NCI-H526 treated with DMSO at 0.1 percent for 48 hours (cell line): ENCODE measurements at places on chromosomes 16 and 17.
A peak's percentile ranks its signal among the peaks of the same experiment; 100 is the strongest.

GRCh38 chr16:85555719-85556455 is 57.2 kb upstream of the GSE1 start:
- DNase-seq: peak; percentile 60

DNA sequence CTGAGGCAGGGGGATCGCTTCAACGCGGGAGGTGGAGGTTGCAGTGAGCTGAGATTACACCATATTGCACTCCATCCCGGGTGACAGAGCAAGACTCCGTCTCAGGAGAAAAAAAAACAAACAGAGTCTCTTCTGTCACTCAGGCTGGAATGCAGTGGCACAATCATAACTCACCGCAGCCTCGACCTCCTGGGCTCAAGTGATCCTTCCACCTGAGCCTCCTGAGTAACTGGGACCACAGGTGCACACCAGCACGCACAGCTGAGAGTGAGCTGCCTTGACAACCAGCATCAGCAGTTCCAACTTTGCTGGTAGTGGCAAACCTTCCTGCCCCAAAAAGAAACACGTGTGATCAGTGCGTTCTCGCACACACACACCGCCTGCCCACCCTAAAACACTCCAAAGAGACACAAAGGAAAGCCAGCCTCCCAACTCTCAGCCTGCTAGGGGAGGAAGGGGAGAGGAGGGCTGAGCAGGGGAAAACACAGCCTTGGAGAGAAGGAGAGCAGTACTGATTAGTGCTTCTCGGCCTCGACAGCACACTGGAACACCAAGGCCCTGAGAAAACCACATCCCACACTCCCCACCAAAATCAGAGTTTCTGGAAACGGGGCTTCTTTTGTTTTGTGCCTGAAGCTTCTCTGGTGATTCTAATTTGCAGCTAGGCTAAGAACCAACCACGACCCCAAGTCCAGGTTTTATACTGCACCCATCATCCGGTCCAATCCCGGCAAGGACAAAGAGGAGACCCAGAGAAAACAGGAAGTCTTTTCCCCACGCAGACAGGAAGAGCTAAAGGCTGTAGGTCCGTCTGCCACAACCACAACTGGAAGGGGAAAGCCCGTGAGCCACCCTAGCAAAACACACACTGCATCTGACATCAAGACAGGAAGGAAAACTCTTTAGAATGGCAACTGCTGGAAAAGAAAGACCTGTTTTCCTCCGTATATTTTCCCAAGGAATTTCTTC is 28.8 kb downstream of the ZCCHC14 start:
- no peak for DNase-seq

GRCh38 chr16:85056211-85056748 is 28.7 kb downstream of the KIAA0513 start:
- DNase-seq: no peak

- DNase-seq: peak; percentile 0
Observed at GRCh38 chr17:5508810-5509209, 22.4 kb downstream of the MIS12 start.

DNA sequence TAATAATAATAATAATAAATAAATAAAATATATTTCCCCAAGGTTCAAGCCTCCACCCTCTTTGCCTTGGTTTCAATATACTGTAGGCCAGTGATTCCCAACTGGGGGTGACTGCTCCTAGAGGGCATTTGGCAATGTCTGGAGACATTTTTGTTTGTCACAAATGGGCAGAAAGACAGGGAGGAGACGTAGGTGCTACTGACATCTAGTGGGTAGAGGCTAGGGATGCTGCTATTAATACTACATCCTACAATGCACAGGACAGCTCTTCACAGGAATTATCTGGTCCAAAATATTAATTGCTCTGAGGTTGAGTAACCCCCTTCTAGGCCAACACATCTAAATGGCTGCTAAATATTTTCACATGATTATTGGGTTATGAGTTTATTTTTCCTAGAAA is 12.8 kb upstream of the PRR14 start:
- DNase-seq: no peak

DNA sequence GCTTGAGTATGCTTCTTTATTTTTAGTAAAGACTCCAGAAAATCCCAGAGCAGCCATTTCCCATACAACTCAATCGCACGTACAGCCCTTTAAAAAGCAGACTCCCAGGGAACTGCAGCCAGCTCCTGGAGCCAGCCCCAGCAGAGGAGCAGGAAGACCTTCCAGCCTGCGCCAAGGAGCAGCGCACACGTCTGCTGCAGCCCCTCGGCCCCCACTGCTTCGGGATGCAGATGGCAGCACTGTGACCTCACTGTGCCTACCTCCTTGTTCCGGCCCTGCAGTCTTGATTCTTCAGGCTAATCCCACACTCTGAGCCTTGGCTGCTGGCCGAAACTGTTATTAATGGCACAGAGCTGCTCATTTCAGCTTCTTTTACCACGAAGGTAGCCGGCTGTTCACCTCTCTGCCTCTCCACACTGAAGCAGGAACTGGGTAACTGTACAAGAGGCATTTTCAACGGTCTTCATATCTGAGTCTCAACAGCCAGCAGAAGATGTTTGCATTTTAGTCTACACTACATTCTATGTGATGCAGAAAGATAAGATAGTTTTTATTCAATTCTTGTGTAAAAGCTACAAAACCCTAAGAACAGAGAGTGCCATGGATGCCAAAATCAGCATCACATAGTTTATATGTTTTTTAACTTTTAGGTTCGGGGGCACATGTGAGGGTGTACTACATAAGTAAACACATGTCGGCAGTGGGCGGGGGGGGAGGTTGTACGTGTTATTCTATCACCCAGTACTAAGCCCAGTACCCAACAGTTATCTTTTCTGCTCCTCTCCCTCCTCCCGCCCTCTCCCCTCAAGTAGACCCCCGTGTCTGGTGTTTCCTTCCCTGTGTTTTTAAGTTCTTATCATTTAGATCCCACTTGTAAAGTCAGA is 130.9 kb downstream of the ANKRD11 start:
- no peak for DNase-seq

DNA sequence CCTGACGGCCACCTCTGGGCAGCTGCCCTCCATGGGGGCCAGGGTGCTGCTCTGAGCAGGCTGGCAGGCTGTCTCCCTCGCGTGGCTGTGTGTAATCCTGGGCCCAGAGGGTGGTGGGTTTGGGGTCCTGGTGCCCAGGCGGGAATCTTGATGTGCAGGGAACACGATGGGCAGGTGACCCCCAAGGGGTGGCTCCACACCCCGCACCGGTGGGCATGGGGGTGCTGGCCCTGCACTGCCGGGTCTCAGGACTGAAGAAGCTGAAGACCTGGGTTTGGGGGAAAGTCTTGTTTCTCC is 8.6 kb downstream of the CHMP6 start:
- no peak for DNase-seq

DNA sequence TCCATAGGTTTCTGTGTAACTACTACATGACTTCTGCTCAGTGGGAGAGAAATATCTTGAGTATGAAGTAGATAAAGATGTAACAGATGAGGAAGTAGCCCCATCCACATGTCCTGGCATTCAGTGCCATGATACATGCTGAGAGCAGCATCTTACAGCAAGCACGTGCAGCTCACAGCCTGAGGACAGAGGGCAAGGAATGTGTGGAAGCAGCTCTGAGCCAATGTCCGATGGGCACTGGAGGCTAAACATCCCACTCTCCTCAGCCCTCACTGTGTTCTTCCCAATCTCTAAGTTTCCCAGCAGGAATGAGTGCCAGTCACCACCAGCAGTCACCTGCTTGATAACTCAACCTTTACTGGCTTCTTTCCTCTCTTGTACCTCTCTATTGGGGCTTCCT is 40.4 kb downstream of the CFDP1 start:
- DNase-seq: no peak

- DNase-seq: no peak
Observed at GRCh38 chr16:28258567-28258966, 33.8 kb upstream of the SBK1 start.

GRCh38 chr16:57304169-57305061 is 19.9 kb upstream of the PLLP start:
- DNase-seq: no peak

- DNase-seq: no peak
Observed at GRCh38 chr17:73319766-73320165, 8.0 kb upstream of the CDC42EP4 start.

- no peak for DNase-seq
Observed at GRCh38 chr17:45705123-45706009, 78.8 kb upstream of the CRHR1 start.

GRCh38 chr17:15954222-15954621 is 9.3 kb downstream of the ADORA2B start:
- DNase-seq: no peak

GRCh38 chr16:86462334-86463084 is 47.8 kb upstream of the FOXF1 start:
- no peak for DNase-seq

DNA sequence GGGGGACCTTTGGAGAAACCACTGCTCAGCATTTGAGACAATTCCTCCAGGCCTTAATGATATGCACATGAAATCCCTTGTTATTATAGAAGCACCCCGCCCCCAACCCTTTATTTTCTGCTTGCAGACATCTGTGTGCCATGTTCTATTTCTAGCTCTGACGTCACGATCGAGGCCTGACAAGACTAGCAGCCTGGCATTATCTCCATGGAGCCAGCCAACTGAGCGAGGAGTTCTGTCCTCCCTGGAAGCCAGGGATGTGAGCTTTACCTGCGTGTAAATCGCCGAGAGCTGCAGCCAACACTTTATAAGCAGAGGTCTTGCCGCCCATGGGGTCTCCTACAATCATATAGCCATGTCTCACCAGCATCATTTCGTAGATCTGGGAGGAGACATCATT is 116.9 kb downstream of the DNAH3 start:
- no peak for DNase-seq

DNA sequence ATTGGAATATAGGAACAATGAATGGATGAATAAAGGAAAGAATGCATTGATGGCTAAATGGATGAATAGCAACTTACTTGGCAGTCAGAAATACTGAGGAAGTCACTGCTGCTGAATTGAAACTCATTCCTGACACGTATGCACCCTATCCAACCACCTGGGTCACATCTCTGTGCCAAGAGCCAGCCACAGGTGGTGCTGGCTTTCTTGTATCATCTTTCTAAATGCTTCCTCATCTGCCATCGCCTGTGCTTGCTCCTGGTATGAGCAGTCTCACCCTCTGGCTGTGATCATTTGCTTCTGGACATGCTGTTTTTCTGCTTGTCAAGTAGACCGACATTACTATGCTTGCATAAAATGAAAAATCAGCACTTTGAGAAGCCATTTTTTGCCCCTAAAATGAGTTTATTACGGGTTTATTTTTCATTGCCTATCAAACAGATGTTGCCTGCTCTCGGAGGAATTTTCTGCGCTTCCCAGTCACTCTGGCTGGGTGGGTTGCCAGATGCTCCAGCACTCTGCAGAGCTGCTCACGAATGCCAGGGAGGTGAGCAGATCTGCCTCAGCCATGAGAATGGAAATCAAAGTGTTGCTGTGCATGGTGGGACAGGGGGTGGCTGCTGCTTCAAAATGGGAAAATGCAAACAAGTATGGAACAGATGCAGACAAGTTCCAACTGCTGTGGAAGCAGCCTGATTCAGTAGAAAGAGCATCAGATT is 1349.6 kb upstream of the CDH8 start:
- no peak for DNase-seq

DNA sequence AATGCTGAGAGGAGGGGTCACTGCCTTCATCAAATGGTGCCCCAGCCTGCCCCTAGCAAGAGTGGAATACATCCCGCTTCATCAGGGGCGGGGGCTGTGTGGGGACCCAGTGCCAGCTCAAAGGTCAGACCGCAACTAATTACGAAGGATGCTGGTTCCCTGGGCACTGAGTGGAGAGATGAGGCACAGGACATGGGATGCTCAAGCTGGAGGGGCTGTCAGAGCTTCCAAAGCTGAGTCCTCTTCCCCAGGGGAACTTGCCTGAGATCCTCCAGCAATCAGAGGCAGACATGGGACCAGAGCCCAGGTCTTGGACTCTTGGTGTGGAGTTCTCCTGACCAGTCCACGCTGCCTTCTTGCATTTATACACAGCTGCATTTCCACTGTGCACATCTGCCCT is 18.9 kb downstream of the UNC45B start:
- DNase-seq: no peak

DNA sequence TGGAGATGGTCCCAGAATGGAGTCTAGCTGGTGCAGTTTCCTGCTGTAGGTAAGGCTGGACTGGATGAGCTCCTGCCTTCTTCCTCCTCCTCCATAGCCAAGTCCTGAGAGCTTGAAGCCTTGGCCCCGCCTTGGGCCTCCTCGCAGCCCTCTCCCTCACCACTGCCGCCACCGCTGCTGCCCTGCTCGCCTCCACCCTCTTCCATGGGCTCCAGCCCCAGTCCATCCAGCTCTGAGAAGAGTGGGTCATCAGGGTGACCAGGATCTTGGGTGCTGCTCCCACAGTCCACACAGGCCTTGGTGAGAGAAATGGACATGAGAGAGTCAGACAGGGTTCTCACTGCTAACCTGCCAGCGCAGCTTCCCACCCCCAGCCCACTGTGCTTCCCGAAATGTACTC is 11.2 kb downstream of the PER1 start:
- DNase-seq: no peak

- no peak for DNase-seq
Observed at GRCh38 chr16:79326549-79326948, 274.0 kb downstream of the MAF start.

DNA sequence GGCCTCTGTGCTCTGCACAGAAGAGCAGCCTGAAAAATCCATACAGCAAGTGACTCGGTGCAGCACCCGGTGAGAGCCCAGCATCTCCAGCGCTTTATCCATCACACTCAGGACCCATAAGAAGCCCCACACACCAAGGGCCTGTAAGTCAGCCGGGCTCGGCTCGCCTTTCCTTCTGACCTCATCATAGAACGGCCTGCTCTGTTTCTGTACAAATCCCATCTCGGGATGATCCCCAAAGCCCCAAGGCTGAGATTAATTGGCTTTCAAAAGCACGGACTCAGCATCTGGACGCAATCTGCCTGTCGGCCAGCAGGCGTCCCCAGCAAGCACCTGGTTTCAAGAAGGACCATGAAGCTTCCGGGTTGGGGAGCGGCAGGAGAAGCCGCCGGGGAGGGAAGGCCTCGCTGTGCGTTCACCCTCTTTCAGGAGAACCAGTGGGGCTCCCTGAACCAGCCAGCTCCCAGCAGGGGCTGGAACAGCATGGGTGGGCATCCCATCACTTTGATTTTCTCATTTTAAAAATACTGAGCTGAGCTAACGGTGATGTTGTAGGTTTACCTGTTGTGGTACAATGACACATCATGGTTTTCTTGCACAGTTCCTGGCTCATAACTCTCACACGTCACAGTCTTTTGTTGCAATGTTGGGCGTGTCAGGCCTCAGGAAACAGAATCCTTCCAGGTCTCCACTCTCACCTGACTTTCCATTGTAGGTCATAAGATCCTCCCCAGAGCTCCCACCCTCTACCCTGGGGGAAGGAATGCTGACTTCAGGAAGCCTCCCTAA is 6.7 kb downstream of the CCDC57 start:
- peak; percentile 70 for DNase-seq
